ENCODE measurements at places on chromosomes 4 and X.
A peak's percentile ranks its signal among the peaks of the same experiment; 100 is the strongest.

- DNase-seq = peak; percentile 66
Observed at GRCh38 chr4:139144161-139144859, 32.7 kb downstream of the ELF2 start.

DNA sequence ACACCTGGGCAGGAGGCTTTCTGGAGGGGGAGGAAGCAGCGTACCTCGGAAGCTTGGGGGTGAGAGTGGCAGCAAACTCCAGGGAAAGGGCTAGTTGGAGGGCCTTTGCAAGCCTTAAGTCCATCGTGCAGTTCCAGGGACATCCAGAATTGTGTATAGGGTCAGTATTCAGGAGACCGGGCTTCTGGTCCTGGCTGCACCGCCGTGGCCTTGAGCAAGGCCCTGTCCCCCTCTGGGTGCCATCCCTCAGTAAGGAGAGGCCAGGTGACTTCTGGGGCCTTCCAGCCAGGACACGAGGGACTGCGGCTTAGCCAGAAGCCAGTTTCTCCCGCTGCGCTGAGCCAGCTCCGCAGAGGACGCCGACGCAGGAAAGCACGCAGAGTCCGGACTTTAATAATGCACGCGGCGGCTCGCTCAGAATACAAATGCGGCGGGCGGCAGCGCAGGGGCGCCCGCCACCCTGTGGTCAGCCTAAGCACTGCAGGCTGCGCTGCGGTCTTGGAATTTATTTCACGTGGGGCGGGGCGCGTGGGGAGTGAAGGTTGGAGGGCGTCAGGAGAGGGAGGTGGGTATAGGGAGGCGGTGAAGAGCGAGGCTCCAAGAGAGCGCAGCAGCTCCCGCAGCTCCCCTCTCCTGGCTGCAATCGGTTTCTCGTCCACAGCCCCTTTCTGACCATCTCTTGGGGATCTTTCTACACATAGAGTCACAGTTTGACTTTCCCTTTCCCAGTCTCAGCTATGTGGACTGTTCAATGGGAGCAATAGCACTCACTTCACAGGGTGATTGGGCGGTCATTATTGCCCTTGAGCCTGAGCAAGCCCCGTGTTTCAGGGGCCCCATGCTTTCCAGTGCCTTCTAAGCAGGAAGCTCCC lies 94.1 kb upstream of the GPR50 start:
- peak; percentile 22 for DNase-seq

- DNase-seq = no peak
Observed at GRCh38 chr4:157444014-157444413, 223.5 kb downstream of the GRIA2 start.

GRCh38 chr4:112348488-112349158 lies 51.5 kb downstream of the ALPK1 start:
- DNase-seq = peak; percentile 84

DNA sequence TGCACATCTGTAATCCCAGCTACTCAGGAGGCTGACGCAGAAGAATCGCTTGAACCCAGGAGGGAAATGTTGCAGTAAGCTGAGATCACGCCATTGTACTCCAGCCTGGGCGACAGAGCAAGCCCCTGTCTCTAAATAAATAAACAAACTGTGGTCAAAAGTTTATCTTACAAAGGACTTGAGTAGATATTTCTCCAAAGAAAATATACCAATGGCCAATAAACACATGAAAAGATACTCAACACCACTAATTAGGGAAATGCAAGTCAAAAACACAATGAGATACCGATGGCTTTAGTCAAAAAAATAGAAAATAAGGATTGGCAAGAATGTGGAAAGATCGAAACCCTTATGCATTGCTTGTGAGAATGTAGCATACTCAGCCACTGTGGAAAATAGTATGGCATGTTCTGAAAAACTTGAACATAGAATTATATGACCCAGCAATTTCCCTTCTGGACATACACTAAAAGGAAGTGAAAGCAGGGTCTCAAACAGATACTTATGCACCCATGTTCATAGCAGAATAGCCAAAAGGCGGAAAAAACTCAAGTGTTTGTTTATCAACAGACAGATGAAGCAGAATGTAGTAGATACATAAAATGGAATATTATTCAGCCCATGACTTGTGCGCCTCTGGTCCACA lies 2.0 kb upstream of the CFAP97 start:
- DNase-seq = no peak

- DNase-seq = peak; percentile 93
Observed at GRCh38 chr4:54281054-54281766, 52.1 kb downstream of the PDGFRA start.

GRCh38 chrX:99722094-99722493 lies 688.0 kb downstream of the PCDH19 start:
- DNase-seq = no peak

DNA sequence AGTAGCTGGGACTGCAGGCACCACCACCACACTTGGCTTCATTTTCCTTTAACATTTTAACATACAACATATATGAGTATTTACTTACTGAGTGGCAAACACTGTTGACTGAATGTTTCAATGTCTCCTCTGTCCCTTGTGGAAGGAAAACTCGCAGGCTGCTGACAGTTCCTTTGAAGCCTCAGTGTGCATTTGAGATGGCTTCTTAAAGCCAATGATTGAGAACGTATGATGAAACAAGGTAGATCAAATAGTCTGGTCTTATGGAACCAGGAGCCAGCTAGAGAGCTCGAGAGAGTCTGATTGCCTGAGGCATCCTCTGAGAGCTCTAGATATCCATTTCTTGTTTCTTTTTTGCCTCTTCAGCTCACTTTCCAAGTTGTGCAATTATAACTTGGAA lies 43.0 kb upstream of the PDLIM3 start:
- DNase-seq = no peak
